ENCODE measurements at places on chromosomes 5 and 9.
A peak's percentile ranks its signal among the peaks of the same experiment; 100 is the strongest.

- peak; percentile 90 for DNase-seq
These were observed 104.2 kb downstream of the PPARGC1B start for GRCh38 chr5:149834246-149834855.

DNA sequence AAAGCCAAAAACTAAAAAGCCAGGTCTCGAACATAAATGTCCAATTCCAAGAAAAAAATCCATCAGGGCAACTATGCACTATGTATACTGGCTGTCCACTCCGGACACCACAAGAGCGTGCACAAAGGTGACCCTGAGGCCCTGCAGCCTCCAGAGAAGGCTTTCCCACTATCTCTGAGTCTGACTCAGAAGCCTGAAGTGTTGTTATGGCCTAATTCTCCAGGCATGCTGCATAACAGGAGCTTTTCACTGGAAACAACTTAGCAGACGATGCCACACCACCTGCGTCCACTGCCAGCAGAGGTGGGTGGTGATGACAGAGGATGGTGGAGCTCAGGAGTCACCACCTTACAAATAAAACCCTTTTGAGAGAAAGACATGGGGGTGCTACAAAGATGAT lies 63.7 kb downstream of the HABP4 start:
- DNase-seq: no peak

- no peak for DNase-seq
These were observed 147.3 kb downstream of the ARSB start for GRCh38 chr5:78837836-78838235.

DNA sequence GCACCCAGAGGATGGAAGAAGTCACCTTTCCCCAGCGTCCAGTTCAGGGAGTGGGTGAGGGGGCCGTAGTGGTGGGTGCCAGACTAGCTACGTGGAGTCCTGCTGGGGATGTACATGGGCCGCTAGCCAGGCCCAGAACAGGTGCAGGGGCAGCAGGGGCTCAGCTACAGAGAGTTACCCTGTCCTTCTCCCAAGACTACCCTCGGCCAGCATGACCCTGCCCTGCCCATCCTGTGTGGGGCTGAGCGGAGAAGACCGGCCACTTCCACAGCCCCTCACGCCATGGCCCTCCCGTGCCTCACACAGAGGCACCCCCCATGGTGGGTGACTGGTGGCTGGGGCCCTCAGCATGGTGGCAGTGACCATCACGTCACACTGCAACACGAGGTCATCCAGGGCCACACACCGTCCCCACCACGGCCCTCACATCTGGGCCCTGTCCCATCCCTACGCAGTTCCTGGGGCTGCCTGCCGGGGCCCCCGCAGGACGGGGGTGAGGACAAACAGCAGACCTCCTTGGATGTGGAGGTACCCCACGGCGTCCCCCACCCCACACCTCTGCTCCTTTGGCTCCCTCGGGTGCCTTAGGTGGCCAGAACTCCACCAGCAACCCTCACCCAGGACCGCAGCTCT lies 977 bp upstream of the DPP7 start:
- DNase-seq: no peak

GRCh38 chr9:71487061-71487460 lies 281.3 kb downstream of the CEMIP2 start:
- no peak for DNase-seq

- DNase-seq: peak; percentile 14
These were observed 52.5 kb upstream of the C9orf72 start for GRCh38 chr9:27625751-27626150.

DNA sequence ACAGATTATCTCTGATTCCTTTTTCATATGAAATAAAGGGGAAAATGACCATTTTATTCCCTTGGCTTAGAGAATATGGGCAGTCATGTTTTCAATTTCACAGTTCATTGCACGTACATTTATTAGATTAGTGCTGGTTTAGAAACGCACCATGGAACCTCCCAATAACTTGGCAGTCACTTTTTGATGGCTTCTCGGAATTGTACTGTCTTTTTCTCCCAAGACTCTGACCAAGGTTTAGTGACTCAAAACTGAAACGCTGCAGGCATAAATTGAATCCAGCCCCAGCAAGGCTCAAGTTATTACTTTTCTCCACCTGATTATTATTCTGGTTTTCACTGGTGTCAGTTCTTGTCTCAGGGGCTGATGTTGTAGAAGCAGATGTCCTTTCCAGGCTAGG lies 55.6 kb upstream of the EGFLAM start:
- DNase-seq: no peak

GRCh38 chr5:79200573-79201183 lies 35.3 kb upstream of the JMY start:
- DNase-seq: no peak

DNA sequence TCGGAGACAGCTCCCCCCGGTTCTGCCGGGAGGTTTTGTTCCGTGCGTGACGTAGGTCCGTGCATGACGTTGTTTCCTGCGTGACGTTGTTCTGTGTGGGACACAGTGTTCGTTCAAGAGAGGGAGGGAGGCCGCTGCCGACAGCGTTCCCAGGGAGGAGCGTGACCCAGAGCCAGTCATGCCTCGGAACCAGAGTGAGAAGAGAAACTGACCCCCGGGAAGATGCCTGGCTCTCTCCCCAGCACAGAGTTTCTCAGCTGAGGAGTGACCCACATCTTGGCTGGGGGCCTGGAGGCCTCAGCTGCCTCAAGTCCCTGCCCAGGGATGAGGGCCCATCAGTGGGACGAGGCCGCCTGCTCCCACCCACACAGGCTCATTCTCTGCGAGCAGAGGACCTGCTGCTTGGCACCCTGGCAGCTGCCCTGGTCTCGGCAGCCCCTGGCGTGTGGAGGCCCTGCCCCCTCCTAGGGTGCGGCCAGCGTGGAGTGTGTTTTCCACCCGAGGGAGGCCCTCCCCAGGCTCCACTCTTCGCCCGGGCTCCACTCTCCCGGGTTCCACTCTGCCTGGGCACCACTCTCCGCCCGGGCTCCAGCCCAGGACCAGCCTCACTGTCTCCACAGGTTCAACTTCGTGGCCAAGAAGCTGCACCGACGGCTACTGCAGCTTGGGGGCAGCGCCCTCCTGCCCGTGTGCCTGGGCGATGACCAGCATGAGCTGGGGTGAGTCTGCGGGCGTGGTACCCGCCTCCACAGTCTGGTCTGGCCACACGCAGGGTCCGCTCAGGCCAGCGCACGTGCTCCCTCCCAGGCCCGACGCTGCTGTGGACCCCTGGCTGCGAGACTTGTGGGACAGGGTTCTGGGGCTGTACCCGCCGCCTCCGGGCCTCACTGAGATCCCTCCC lies 7.9 kb downstream of the NDOR1 start:
- no peak for DNase-seq

- peak; percentile 28 for DNase-seq
These were observed 139.8 kb downstream of the SLIT3 start for GRCh38 chr5:169161022-169161680.

DNA sequence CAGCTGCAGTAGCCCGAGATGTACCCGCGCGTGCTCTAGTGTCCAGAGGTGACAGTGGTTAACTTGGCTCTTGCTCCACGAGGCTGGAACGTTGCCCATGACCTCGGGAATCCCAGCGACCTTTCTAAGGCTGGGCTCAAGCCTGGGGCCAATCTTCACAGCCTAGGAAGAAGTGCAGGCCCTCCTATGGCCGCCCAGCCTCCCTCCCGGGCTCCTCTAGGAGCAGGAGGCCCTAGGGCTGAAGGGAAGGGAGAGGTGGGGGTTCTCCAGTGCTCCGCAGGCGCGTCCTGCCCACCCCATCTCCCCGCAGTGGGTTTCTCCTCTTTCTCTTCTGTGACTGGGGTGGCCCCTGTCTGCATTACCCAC lies 13.3 kb downstream of the NR2F1 start:
- no peak for DNase-seq

- no peak for DNase-seq
These were observed 50.4 kb upstream of the ASS1 start for GRCh38 chr9:130394320-130394719.

- peak; percentile 44 for DNase-seq
These were observed 714 bp downstream of the UBE2D2 start for GRCh38 chr5:139561655-139562451.

- no peak for DNase-seq
These were observed 51.5 kb upstream of the SH3PXD2B start for GRCh38 chr5:172505845-172506244.

DNA sequence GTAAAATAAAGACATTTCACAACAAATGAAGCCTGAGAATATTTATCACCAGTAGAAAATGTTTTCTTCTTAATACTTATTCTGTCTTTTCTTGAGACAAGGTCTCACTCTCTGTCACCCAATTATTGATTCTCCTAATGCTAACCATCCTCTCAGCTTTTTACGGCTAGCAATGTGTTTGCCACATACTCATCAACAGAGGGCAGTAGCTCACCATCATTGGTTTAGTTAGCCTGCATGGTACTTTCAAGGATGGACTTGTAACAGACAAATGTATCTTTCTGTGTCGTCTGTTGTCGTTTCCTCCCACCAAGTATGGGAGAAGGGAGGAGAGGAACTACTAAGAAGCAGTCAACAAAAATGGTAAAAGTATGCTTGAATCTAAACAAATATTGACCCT lies 5.9 kb upstream of the ACO1 start:
- DNase-seq: peak; percentile 83

GRCh38 chr5:55520117-55520839 lies 14.5 kb downstream of the PLPP1 start:
- DNase-seq: no peak

DNA sequence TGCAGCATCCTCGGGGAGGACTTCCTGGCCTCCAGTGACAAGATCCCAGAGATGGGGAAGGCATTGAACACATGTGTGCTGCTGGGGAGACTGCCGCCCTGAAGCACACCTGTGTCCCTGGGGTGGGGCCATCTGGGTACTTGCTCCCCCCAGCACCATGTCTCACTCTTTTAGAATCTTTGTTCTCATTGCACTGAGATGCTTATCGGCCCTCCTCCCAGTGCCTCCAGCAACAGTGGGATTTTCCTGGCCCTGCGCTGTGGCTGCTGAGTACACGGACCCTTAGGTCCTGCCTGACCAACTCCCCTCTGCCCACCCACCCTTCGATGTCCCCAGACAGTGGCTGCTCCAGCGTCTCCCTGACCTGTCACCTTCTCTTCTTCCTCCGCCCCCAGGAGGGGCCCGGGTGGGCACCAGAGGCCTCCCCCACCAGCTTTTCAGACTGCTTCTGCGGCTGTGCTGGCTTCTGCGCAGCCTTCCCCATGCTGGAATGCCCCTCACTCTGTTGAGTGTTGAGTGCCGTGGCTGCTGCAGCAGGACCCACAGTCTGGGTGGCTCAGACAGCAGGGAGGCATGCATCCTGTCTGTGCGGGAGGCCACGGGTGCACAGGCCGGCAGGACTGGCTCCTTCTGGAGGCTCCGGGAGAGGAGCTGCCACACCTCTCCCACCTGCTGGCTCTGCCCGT lies 145.9 kb upstream of the IRX2 start:
- DNase-seq: no peak
